ENCODE measurements at places on chromosomes 2 and 18.
A peak's percentile ranks its signal among the peaks of the same experiment; 100 is the strongest.

GRCh38 chr2:118654945-118655344 is 192.5 kb downstream of the EN1 start:
- DNase-seq, result no peak

GRCh38 chr2:239786791-239787190 is 238.4 kb downstream of the NDUFA10 start:
- no peak for DNase-seq

- peak; percentile 66 for DNase-seq
Measured at GRCh38 chr2:239882331-239882732, 142.8 kb downstream of the NDUFA10 start.

DNA sequence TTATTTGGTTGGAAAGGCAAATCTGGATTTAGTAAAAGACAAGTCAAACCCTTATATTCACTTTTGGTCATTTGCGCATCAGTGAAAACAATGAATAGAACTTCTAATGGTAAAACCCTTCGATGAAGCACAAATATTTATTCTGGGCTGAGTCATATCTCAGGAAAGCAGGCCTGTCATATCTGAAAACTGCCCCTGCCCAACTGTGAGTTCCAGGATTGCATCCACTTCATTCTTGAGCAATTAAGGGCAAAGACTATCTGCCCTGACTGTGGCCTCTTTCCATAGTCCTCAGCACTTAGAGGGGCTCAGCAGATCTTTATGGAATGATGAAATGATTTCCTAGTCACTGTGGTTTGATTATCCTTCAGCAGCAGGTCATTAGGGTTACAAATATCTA is 795.2 kb upstream of the ID2 start:
- no peak for DNase-seq

GRCh38 chr2:32960238-32960637 is 13.5 kb downstream of the LTBP1 start:
- no peak for DNase-seq

GRCh38 chr2:28445448-28446258 is 50.2 kb upstream of the PLB1 start:
- no peak for DNase-seq

DNA sequence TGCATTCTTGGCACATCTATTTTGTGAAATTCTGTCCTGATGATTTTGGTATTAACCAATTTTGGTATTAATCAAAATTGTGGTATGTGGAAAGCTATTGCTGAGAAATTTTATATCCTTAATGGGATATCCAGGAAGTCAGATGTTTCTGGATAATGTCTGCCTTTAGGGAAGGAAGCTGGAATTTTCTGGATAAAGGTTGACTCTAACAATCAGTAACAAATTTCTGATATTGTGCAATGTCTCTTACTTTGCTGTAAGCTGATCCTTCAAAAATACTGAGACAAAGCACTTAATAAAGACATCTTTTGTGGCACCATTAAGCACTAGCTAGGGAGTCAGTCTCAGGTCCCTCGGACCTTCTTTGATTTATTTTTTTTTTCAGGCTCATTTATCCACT is 100.8 kb upstream of the UGP2 start:
- no peak for DNase-seq

- no peak for DNase-seq
Measured at GRCh38 chr2:61792355-61792890, 61.4 kb downstream of the FAM161A start.

- DNase-seq, result no peak
Measured at GRCh38 chr2:241896746-241897201, 27.2 kb downstream of the RTP5 start.

GRCh38 chr2:127913808-127914457 is 28.2 kb upstream of the AMMECR1L start:
- DNase-seq, result no peak

DNA sequence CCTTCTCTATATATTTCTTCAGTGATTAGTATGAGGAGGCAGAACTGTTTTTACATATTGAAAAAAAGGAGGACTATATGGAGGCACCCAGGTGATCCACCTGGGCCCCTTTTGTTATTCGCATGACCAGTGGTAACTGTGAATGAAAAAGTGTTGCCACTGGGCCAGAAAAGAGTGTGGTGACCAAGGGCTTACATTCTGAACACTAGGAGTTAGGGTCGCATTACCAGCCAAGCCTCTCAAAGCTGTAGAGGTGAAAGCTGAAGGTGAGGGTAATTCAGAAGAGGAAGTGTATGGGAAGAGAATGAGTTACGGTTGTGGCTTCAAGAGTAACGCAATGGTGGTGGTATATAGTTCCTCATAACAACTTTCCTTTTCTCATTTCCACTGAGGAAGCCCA is 487.6 kb downstream of the TMEM182 start:
- no peak for DNase-seq

- DNase-seq, result no peak
Measured at GRCh38 chr2:218129458-218130135, 3.8 kb downstream of the CXCR2 start.

GRCh38 chr2:169711751-169712509 is 17.7 kb downstream of the PHOSPHO2 start:
- no peak for DNase-seq

GRCh38 chr2:82790206-82791021 is 1668.7 kb downstream of the SUCLG1 start:
- DNase-seq, result no peak

- DNase-seq, result no peak
Measured at GRCh38 chr2:150466741-150467620, 20.5 kb downstream of the RND3 start.

GRCh38 chr2:65548064-65548463 is 115.7 kb upstream of the SPRED2 start:
- DNase-seq, result no peak

DNA sequence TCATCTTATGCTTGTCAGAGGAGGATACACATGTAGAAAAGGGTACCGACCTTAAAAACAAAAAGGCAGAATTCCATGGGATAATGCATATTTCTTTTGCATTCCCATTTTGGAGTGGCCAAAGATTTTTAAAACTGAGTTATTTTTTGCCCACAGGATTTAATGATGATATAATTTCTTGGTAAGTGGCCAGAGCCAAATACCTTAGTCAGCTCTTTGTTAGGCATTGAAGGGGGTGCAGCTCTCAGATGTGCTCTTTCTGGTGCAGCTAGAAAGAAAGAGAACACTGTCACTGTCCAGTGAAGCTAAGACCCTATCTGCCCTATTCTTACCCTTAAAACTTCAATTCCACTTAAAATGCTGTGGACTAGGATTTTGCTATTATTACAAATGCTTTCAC is 10.8 kb downstream of the COQ10B start:
- peak; percentile 13 for DNase-seq

DNA sequence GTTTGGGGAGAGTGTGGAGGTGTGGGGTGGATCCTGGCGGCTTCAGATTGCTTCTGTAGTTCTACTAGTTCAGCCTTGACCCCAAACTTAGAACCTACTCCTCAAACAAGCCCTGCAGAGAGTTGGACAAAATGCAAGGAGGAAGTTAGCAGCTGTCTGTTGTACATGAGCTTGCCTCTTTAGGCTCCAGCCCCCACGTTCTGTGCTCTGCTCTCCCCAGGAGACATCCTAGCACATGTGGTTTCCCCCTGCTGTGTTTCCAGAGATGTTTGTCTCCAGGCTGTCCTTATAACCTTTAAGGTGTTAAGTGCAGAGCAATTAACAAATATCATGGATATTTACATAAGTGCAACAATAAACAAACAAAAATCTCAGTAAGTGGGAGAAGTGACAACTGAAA is 111.1 kb downstream of the ACOXL start:
- no peak for DNase-seq

DNA sequence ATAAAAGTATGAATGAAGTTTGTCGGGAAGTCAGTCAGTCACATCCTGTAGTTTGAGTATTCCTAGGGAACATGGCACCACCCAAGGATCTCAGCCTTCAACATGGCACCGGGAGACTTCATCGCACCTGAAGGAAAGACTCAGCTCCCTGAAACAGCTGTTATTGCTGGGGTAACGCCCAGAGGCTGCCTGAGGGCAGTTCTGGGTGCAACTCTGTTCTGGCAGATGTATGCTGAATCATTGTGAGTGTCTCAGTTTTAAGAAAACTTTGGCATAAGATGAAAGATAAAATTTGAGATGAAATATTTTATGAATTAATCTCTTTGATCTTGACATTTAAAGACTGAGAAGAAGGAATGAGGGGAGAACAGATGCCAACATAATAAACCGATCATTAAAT is 49.9 kb upstream of the SERPINB2 start:
- no peak for DNase-seq

DNA sequence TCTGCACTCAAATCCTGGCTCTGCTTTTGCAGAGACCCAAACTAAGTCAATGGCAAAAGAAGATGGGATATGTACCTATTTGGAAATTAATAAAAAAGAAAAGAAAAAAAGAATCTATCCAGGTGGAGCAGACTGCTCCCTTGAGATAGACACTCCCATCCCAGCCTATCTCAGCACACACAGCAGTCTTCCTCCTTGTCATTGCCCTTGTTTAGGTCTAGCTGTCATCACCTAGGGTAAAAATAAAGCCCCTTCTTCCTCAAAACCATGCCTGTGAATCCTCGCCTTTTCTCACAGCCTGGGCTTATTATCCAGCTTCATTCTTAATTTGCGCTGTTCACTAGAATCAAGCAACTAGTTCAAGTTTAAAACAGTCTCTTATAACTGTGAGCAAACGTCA is 30.7 kb upstream of the ACSL3 start:
- DNase-seq, result no peak

- DNase-seq, result peak; percentile 37
Measured at GRCh38 chr2:157596992-157597681, 31.5 kb downstream of the ACVR1C start.

GRCh38 chr18:9455718-9456511 is 19.4 kb upstream of the RALBP1 start:
- DNase-seq, result no peak

GRCh38 chr2:157311706-157312105 is 13.9 kb downstream of the ERMN start:
- no peak for DNase-seq

DNA sequence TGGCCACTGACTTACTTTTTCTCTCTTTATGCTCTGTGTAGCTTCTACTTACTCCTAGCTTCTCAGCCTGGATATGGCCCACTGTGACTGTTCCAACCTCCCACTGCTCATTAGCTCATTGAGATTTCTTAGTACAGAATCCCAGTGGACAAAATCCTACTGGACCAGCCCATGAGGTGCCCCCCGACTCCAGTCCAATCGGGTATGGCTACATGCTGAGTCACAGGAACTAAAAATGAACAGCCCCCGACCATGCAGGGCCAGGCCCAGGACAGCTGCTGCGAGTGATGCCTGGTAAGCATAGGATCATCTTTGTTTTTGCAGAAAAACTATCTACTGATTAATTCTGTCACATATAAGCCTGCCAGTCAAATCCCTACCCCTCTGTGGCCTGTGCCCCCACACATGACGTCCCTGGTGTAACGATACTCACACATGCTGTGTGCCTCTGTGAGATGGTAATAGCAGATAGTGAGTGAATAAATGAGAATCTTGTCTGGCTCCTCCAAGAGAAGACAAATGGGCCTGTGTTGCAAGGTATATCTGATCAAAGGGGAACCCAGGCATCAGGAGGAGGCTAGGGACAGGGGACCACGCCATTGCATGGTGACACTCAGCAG is 85.9 kb upstream of the KLF7 start:
- no peak for DNase-seq

DNA sequence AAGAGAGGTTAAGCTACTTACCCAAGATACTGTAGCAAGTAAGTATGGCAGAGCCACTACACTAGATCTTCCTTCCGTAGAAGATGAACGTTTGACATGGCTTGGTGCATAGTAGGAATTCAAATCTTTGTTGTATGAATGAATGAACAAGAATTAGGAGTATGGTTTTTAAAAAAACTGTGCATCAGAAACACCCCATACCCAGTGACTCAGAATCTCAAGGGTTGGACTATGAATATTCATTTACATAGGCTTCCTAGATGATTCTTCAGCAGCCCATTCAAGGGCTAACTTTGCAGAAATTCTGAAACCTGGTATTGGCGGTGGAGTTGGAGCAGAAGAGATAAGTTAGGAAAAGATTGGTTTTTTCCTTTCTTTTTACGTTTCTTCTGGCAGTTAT is 5.4 kb downstream of the ACTR3 start:
- no peak for DNase-seq

DNA sequence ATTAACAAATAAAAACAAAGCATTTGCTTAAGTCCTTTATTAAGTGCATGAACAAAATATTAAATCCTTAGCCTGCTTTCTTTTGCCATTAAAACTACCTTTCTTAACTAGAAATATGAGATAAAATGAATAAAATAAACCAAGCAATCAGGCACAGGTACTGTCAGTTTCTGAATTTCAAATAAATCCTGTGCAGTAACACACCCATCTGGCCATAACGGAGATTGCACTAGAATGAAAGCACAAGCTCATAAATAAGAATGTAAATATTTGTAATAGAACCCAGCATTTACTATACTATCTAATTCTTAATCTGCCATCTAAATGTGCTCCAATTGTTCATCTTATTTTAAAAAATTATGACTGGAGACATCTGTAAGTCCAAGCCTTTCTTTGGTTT is 31.9 kb downstream of the PRKRA start:
- peak; percentile 37 for DNase-seq

DNA sequence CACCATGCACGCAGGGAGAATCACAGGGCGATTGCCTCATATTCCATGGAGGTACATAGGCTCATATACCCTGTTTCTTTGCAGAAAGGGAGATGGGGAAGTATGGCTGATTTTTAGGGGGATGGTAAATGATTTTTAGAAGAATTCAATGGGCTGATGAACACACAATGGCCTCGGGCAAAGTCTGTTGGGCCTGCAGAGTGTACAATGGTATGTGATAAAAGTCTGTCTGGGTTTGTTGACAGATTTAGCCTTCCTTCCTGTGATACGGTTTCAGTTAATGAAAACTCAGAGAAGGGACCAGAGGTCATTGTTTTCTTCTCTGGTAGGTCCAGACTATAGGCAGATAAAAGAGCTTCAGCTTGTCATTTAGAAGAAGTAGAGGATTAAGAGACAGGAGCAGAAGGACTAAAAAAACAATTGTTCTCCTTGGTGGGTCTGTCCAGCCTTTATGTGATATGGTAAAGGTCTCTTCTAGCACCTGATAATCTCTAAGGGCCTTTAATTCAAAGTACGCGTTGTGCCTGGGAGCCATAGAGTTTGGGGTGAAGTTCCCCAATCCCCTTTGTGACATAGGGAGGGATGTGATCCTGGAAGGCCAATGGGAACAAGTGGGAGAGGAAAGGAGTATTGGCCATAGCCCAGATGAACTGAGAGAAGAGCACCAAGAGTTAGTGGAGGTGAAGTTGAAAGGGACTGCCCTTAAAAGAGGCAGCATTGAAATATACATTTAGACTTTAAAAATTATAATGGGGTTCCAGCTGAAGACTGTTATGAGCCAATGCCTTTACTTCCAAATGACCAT is 107.5 kb upstream of the SERPINE2 start:
- no peak for DNase-seq

DNA sequence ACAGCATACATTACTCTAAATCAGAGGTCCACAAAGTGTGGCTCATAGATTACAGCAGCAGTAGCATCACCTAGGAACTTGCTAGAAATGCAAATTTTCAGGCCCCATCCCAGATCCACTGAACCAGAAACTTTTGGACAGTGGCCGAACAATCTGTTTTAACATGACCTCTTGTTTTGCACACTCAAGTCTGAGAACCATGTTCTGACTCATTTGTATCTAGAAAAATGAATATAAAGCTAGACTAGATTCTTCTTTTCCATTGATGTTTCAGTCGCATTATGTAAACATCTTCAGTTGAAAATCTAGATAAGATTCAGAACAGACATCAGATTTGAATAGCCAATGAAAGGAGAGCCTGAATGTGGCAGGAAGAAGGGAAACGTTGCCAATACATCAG is 608.8 kb downstream of the LRP1B start:
- DNase-seq, result no peak
